T-helper 2 cell (primary cell): ENCODE measurements at places on chromosomes 13 and 19.

- DNase-seq = no peak
These were observed 38.0 kb downstream of the KCTD4 start for GRCh38 chr13:45162821-45163220.

GRCh38 chr19:19956434-19957075 lies 55.8 kb downstream of the ZNF93 start:
- DNase-seq = no peak

DNA sequence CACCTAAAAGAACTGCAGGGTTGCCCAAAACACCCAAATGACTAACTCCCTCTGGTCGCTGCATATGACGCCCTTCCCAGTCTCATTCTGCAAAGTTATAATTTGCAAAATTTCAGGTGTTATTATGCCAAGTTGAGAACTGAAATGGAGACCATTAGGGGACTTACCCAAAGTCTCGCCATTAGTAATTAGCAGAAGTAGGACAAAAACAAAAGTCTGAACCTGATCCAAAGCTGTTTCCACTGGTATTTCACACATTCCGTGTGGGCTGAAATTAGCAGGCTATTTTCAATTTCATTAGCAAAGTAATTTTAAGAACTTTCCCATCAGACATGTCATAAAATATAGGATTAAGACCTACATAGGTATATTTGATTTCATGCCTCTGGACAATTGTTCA lies 6.8 kb downstream of the RUBCNL start:
- DNase-seq = no peak

- DNase-seq = no peak
These were observed 1.7 kb downstream of the MPV17L2 start for GRCh38 chr19:18194554-18195238.

DNA sequence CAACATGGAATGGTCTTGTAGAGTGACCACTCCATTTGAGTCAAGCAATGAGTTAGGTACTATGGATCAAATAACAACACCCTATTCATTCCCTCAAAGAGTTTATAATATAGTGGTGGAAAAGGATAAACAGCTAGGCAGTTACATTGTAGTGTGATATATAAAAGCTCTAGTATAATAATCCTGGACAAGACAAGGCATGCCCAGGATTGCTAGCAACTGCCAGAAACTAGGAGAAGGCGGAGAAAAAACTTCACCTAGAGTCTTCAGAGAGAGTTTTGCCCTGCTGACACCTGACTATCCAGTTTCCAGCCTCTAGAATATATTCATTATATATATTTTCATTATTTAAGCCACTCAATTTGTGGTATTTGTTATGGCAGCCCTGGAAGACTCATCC lies 530.6 kb downstream of the KLF12 start:
- no peak for DNase-seq

GRCh38 chr19:3114018-3114726 lies 20.0 kb downstream of the GNA11 start:
- no peak for DNase-seq

- DNase-seq = no peak
These were observed 8.1 kb upstream of the MUC16 start for GRCh38 chr19:9018163-9018875.
